ENCODE measurements at places on chromosomes 3 and 15.
A peak's percentile ranks its signal among the peaks of the same experiment; 100 is the strongest.

- DNase-seq: no peak
These were observed 36.3 kb downstream of the DUT start for GRCh38 chr15:48367483-48367882.

GRCh38 chr3:184620475-184621119 is 59.0 kb downstream of the EPHB3 start:
- DNase-seq: no peak

DNA sequence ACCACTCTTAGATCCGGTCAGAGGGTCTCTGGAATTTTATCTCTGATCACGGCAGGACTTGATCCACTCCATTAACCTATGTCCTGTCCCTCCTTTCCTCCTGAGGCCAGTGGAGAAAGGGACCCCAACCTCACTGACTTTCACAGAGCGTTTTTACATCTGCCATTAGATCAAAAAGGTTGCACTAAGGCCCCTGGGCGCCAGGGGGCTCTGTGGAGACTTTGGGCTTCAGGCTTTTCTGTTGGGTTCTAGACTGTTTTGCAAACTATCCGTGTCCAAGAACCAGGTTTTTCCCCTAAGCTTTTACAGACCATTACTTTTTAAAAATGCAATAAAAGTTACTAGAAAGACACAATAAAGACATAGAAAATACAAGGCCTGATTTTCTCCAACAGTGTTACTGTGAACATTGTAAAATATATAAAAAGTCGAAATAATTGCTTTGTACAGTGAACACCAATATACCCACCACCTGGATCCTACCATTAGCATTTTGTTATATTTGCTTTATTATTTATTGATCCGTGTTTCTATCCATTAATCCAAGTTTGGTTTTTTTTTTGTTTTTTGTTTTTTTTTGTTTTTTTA is 159.7 kb downstream of the POLR2M start:
- peak; percentile 2 for DNase-seq

- DNase-seq: no peak
These were observed 183.6 kb downstream of the MCTP2 start for GRCh38 chr15:94414916-94415315.

- no peak for DNase-seq
These were observed 111.7 kb upstream of the PLXND1 start for GRCh38 chr3:129718201-129718600.

- DNase-seq: no peak
These were observed 222.7 kb downstream of the TP63 start for GRCh38 chr3:189853906-189854305.

DNA sequence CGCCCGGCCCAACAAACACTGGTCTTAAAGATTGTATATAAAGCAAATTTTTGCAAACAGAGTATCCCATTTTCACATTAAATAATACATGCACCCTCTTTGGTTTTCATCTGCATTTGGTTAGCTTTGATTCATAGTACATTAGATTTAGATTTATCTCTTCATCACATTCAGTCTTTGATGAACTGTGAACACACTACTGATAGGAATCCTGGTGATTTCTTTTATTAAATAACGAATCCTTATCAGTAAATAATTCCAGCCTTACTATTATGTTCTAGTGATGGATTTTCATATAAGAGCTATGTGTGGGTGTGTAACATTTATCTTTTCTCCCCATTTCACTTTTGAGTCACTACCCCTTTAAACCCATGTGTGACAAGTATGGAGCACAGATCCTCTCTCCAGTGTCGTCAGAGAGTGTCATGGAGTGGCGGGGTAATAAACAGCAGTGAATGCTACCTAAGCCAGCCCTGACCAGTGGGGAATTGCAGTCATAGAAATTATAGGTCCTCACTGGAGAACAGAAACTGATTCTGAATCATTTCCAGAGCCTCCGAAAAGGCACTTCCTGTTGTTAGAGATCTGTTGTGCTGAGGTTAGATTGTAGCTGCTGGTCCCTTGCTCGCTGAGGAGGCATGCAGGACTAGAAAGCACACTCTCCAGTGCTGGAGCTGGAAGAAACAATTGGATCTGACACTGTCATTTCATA is 22.0 kb downstream of the SLC7A14 start:
- DNase-seq: peak; percentile 44

DNA sequence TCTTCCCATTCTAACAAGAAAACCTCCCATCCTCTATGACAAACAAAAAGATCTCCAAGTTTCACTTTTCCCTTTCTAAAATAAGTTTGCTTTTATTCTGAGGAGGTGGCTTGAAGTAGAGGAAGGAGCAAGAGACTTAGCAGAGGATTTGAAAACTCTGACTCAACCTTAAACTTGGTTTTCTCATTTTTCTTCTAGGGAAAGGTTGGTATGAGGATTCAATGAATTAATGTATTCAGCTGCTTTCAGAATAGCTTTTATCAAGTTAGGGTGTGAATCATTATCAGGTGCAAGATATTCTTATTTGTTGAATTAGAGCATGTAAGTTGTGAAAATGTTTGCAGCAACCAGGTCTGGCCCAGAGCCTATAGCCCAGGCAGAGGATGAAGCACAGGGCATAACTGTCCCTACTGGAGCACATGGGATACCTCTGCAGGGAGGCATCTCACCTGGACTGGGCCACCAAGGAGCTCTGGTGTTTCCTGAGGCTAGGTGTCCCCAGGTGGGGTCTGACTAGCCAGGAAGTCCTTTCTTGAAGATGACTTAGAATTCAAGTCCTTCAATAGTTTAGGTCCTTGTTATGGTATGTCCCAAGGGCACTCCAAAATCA is 42.3 kb downstream of the SATB1 start:
- no peak for DNase-seq

DNA sequence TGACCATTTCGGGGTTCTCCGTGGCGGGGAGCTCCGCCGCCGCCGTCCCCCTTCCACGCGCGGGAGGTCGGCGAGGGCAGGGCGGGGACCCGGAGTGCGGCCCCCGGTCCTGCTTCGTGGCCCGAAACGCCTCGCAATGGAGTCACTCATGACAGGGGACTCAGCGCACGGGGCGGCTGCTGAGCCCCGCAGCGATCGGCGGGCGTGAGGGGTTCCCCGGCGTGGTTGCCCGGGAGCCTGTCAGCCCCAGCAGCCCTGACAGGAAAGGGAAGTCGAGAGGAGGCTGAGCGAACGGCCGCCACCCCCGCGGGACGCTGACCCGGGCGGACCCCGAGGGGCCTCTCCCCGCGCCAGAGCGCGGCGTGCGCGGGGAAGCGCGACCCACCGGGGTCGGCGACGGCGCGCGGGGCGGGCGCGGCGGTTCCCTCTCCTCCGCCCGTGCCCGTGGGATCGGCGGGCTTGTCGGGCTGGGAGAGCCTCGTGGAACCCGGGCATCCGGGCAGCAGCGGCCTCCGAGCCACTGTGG is 564 bp upstream of the PIGZ start:
- no peak for DNase-seq

DNA sequence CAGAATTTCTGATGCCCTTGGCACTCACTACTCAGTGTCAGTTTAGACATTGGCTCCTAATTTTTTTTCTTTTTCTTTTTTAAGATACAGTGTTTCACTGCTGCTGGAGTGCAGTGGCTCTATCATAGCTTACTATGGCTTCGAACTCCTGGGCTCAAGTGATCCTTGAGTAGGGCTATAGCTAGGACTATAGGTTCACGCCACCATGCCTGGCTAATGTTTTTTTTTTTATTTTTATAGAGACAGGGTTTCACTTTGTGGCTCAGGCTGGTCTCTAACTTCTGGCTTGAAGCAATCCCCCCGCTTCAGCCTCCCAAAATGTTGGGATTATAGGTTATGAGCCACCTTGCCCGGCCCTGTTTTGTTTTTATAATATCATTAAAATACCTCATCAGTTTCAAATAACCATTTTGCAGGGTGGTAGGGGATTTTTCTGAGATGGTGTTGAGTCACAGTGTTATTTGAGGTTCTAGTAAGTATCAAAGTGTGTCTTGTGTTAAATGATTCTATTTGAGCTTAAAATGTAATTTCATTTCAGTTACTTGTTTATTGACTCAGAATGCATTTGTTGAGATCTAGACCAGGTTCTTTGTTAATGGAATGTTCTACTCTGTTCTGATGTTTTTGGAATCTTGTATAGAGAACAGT is 7.0 kb downstream of the FNDC3B start:
- no peak for DNase-seq

DNA sequence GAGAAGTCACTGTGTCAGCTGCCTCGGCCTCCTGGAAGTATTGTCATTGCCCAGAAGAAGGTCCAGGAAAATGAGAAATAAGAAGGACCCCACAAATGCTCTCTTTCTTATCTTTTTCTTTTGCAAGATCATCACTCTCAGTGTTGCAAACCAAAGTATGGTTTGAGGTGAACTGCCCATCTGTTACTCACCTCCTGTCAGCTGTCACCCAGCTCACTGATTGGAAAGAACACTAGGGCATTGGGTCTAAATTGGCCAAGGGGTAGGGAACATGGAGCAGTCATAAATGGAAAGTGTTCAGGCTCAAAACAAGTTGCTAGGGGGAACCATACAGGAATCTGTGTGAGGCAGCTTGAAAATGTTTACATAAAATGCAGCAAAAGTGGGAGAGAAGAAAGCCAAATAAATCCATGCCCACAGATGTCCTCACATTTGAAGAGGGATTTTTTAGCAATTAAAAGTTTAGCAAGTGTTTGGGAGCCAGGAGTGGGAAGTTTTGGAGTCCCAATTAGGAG is 431.2 kb upstream of the THBS1 start:
- no peak for DNase-seq

DNA sequence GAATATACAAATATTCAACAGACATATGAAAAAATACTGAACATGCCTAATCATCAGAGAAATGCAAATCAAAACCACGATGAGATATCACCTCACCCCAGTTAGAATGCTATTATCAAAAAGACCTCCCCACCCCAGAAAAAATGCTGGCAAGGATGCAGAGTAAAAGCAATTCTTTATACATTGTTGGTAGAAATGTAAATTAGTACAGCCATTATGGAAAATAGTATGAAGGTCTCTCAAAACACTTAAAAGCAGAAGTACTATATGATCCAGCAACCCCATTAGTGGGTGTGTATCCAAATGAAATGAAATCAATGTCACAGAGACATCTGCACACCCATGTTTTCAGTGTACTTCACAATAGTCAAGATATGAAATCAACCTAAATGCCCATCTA is 308.7 kb downstream of the CHST2 start:
- DNase-seq: no peak

DNA sequence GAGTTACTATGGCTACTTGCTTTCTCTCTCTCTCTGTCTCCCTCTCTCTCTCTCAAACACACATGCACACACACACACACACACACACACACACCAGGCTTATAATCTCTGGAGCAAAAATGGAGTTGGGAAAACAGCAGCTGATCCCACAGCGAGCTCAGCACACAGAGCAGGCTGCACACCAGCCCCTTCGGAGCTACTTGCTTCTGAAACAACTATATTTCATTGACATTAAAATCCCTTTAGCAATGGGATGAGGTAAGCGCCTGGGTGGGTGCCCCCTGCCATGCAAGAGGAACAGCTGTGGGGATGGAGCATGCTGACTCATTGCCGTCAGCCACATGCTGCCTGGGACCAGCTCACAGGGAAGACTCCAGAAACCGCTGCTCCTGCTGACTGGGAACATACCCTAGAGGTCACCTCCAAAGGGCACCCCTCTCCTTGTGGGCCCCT is 45.7 kb downstream of the B3GNT5 start:
- no peak for DNase-seq

DNA sequence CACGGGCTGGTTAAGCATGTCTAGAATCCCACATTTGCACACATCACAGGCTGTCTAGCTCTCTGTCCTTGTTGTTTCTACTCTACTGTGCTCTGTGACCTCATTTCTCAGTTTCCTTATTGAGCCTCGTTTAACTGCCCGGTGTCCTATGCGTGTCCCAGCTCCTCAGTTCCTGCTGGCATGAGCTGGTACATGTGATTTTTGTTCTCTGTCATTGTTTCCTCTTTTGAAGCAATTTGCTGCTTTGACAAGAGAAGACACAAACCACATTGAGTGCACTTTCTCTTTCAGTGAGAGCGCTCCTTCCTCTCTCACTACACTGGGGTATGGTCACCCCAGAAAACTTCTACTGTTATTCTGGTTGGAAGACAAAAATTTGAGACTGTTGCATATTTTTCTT is 563.5 kb downstream of the PDCD6IP start:
- DNase-seq: peak; percentile 56

DNA sequence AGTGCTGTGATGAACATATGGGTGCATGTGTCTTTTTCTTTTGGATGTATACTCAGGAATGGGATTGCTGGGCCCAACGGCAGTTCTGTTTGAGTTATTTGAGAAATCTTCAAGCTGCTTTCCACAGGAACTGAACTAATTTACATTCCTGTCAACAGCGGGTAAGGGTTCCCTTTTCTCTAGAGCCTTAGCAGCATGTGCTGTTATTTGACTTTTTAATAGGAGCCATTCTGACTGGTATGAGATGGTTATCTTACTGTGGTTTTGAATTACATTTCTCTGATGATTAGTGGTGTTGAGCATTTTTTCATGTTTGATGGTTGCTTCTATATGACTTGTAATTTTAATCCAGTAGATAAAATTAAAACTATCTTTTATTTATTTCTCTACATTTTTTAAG is 1168.6 kb upstream of the ALCAM start:
- no peak for DNase-seq

DNA sequence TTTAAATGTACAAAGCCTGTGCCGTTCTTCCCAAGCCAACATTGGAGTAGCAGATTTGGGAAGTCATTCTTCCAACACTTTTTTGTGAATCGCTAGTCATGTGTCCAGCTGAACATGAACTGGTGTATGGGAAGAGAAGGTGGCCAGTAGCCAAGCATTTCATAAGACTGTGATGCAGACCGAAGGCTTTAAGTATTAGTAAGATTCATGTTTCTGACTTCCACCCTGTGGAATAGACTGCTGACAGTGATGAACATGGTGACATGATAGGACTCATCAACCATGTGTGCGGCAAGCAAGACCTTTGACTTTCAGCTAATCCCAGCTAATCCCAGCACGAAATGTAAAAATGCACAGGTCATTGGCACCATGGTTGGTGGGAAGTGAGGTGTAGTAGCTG is 48.3 kb upstream of the THSD4 start:
- no peak for DNase-seq

GRCh38 chr3:82002986-82003642 is 241.7 kb upstream of the GBE1 start:
- DNase-seq: no peak

DNA sequence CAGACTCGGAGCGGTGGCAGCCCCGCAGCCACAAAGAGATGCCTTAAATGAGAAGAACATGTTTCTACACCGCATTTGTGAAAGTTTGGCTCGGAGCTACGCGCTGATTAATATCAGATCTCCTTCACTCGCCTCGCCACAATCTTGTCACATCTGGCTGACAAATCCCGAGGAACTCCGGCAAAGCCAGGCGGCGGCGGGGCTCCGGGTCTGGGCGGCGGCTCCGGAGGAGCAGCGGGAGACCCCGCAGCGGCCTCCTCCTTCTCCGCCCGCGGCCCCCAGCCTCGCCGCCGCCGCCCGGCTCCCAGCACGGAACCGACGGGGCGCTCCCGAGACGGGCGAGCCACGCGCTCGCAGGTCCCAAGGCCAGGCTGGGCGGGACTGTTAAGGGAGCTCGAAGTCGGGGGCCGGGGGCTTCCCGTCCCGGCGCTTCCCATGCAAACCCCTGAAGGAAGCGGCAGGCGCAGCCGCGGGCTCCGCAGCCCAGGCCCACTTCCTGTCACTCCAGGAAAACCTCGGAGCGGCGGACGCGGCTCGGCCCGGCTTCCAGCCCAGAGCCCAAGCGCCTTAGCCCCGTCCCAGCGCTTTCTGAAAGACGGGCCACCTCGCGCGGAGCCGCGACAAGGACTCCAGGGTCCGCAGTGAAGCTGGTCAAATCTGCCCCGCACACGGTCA is 1.2 kb downstream of the BNC1 start:
- DNase-seq: no peak

GRCh38 chr15:58078591-58078990 is 13.1 kb upstream of the ALDH1A2 start:
- no peak for DNase-seq

- no peak for DNase-seq
These were observed 12.3 kb downstream of the POGLUT1 start for GRCh38 chr3:119481079-119481478.
